Foreskin fibroblast (primary cell): ENCODE measurements at places on chromosomes 12 and 14.

- no peak for DNase-seq
These were observed 11.6 kb downstream of the RASSF8 start for GRCh38 chr12:25970082-25970481.

DNA sequence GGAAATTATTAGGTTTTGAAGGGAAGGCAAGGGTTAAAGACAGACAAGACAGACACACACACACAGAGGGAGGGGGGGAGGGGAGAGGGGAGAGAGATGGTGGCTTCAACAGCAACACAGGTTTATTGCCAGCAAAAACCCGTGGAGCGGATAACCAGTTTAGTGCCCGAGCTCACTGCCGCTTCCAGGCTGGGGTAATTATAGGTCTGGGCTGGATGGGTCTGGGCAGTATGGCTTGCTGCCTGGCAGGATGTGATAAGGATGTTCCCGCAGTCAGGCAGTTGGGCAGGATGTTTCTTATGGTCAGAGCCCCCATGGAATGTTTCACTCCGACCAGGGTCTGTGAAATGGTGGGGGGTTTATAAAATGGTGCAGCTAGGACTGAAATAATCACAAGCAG is 4.4 kb upstream of the TDRD9 start:
- no peak for DNase-seq

DNA sequence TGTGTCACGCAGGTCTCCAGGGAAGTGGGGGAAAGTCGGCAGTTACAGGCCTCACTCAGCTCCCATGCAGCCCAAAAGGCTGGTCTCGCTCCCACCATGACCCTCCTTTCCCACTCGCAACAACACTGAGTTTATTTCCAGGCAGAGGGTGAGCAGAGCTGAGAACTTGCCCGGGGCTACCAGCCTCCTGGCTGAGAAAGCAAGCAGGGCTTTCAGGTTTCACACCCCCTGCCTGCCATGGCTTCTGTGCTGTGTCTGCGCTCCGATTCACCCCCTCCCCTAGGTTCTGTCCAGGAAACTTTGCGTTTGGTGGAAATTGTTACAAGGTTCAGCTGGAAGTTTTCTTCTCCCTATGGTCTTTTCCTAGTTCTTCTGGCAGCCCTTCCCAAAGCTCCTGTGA is 17.1 kb downstream of the OR10G2 start:
- DNase-seq: no peak

DNA sequence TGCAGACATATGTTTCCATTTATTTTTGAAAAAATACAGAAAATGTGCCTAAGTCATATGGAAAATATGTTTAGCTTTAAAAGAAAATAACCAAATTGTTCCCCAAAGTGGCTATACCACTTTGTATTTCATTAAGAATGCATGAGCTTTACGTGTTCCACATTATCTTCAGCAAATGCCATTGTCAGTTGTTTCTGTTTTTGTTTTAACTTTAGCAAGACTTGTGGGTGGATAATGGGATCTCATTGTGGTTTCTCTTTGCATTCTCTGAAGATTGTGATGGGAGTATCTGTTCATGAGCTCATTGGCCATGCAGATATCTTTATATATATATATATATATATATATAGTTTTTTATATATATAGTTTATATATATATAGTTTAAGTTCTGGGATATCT is 181.5 kb downstream of the CCER1 start:
- DNase-seq: peak; percentile 44

- DNase-seq: no peak
These were observed 15.7 kb downstream of the ACTR6 start for GRCh38 chr12:100216337-100216736.

DNA sequence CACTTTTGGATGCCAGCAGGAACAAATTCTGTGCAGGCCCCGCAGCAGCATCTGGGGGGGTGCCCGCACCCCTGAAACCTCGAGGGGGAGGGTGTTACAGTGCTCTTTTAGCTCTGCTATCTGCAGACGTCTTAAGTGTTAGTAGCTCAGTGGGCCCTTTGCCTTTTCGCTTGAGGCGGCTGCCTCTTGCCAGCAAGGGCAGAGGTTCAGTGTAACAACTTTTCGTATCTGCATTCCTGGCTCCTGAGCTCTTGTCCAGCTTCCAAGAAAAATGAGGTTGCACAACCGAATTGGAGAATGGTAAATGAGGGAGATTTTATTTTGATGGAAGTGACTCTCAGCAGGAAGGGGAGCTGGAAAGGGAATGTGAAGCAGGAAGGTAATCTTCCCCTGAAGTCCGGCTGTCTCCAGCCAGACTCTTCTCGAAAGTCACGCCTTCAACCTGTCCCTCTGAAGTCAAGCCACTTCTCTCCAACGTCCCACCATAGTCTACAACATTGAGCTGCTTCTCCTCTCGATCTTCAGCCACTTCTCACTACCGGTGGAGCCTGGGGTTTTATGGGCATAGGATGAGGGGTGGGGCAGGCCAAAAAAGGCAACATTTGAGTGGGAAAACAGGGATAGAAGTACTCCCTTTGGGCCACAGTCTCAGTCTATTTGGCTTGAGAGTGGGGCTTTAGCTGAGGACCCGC is 17.8 kb downstream of the TAS2R50 start:
- peak; percentile 46 for DNase-seq

- DNase-seq: no peak
These were observed 2.6 kb downstream of the CD69 start for GRCh38 chr12:9758119-9758518.

DNA sequence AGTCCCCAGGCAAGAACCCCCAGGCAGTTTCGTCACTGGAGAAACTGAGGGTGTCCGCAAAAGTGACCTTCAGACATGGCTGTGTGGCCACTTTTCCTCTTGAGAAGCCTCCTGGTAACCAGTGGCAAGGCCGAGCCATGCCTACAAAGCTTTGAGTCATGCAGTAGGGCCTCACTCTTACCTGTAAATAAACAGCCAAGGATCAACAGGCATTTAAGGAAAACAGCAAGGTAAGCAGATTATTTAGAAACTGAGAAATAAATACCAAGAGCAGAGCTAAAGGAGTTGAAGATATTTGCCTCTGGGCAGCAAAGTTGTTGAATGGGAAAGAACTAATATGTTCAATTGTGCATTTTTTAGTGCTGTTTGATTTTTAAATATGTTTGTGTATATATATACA is 141.0 kb upstream of the BCL2L14 start:
- DNase-seq: no peak

DNA sequence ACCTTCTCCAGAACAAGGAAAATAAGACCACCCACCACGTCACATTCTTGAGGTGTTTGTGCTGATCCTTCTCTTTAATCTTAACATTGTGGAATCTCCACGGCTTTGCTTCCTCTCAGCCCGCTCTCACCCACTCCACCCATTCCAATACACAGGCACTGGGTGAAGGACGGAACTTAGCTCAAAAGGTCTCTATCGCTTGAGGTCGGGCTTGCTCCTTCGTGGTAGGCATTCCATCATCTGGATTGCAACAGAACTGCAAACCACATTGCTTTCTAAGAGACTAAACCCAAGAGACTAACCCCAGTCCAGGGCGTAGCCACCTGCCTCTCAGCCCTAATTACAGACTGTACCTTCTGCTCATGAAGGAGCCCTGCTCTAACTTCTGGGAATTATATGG is 24.0 kb upstream of the MDM2 start:
- no peak for DNase-seq

DNA sequence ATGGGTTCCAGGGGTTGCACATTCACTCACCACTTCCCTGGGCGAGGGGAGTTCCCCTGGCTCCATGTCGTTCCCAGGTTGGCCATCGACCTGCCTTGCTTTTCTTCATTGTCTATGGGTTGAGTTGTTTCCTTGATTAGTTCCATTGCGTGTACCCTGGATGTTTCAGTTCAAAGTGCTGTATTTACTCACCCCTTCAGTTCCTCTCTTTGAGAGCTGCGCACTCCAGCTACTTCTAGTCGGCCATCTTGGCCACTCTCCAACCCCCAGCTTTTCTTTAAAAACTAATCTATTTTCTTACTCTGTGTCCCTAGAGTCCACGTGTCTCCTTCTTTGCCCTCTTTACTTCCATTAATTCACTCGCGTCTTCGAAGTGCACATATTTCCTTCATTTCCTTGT is 11.7 kb downstream of the CLEC2A start:
- DNase-seq: no peak

GRCh38 chr12:617304-617915 is 45.8 kb downstream of the NINJ2 start:
- DNase-seq: peak; percentile 45

DNA sequence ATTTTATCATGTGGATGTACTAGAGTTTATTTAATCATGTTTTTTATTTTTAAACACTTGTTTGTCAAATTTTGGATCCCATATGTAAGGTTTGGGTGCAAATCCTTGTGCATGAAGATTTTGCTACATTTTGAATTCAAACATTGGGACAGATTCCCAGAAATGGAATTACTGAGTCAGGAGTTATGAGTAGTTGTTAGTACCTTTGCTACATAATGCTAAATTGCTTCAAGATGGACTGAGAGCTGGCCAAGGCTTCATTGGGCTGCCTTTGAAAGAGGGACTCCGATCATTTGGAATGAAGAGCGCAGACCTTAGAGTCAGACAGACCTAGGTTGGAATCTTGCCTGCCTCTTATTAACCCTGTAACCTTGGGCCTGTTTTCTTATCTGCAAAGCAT is 154.9 kb upstream of the PWP1 start:
- no peak for DNase-seq

- DNase-seq: peak; percentile 75
These were observed 109.4 kb upstream of the HIF1A start for GRCh38 chr14:61585598-61586543.

- no peak for DNase-seq
These were observed 25.1 kb upstream of the SLC8A3 start for GRCh38 chr14:70213721-70214282.

DNA sequence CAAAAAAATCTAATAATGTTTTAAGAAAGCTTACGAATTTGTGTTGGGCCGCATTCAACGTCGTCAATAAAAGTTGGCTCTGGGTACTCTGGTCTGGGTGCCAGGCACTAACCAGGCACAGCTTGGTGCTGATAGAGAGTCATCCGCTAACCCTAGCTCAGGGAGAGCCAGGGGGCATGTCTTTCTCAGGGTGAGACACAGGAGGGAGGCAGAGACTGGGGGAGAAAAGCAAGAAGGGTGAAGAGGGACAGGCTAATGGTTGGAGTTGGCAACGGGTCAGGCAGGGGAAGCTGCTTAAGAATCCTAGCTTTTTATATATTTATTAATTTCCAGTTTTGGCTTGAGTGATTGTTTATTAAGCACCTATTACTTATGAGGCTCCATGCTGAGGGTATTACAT is 105.0 kb downstream of the CMKLR1 start:
- DNase-seq: no peak

- peak; percentile 85 for DNase-seq
These were observed 58.1 kb downstream of the HSP90AA1 start for GRCh38 chr14:102028733-102029132.

DNA sequence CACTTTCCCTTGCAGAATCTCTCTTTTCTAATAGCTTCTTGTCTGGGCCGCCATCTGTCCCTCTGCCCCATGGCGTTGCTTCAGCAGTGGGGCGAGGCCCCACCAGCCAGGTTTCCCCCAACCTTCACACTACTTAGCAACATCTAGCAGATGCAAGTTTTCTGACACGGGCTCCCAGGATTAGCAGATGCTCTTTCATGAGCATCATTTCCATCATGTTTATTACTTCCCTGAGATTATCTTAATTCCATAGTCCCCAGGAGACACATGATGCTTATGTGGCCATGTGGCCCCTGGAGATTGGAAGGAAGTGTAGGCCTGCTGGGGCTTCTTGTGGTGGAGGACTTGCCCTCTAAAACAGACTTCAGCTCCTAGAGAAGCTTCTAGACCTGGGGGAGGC is 102.0 kb upstream of the MYL2 start:
- no peak for DNase-seq

DNA sequence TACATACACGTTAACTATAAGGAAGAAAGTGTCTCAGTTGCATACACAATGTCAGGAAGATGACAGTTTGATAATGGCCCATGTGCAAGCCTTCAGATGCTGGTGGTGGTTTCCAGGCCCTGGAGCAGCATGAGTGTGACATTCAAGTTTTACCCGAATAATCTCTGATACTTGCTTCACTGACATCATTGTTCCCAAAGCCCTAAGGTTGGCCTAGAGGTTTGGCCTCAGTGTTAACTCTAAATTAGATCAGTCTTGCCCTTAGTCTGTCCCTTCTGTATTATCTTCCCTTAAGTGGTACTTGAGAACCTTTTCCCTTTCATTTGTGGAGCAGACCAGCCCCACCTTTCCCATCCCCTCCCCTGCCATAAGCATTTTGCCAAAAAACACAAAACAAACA is 24.0 kb upstream of the PDE1B start:
- no peak for DNase-seq

- no peak for DNase-seq
These were observed 23.4 kb upstream of the ABCD2 start for GRCh38 chr12:39643052-39643451.

GRCh38 chr14:66043921-66044320 is 442.2 kb upstream of the CCDC196 start:
- DNase-seq: no peak

GRCh38 chr14:37844614-37845013 is 249.2 kb downstream of the TTC6 start:
- no peak for DNase-seq

DNA sequence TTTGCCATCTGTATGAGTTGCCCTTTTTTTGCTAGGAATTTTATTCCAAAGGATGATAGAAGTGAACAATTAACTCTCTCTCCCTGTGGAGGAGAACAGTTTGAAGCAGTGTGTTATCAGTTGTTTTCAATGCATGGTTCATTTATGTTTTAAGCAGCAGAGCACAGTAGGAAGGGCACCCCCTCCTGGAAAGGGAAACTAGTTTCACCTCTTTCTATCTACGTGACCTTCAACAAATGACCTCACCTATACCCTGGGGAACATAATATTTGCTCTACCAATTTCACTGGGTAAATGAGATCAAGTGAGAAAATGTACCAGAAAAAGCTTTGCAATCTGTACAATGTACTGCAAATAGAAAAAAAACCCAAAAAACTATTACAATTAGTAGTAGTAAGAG is 5.4 kb upstream of the DCP1B start:
- peak; percentile 14 for DNase-seq

GRCh38 chr14:97027256-97027999 is 230.2 kb downstream of the VRK1 start:
- no peak for DNase-seq

DNA sequence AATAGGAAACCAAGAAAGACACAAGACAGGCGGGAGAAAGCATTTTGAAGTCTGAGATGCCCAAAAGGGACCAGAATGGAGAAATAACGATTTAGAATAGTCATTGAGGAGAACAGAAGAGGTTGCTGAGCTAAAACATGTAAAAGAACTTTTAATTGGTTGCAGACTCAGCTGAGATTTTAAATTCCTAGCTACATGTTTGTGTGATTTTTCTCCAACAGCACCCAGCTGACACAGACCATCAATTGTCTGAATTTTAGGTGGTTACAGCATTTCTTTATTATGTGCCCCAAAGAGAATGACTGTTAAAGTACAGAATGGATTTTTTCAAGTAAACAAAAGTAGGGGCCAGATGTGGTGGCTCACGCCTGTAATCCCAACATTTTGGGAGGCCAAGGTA is 50.3 kb downstream of the BAZ1A start:
- no peak for DNase-seq

DNA sequence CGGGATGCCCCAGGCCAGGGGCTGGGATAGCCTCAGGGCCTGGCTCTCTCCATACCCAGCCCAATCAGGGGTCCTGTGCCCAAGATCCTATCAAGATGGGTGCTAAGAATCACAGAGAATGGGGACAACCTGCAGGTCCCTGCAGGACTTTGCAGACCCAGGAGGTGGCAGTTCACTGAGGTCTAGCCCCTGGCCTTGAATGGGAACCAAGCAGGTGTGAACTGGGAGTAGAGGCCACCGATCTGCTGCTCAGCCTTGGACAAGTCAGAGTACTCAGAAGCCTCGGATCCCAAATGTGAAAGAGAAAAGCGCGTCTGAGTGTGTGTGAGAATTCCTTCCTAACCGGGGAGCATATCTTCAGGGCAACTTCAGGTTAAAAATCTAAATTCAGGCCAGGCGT is 76.2 kb downstream of the ARL6IP4 start:
- no peak for DNase-seq
